Lower lobe of right lung (tissue), 2 donors: ENCODE measurements at places on chromosomes 5 and 9. TPM values are rescaled to one million over a fixed set of nuclear protein-coding genes. Genes with fewer than 3 reads are reported as not detected.

The TXNDC15 gene
- 56.8 TPM for total RNA-seq

The DMRT3 gene
- total RNA-seq: 0.24 TPM

The URM1 gene
- 49.0 TPM for total RNA-seq

The SV2C gene
- 0.32 TPM for total RNA-seq

The ENG gene
- total RNA-seq: 323 TPM

The TSTD2 gene
- 18.6 TPM for total RNA-seq

The NPR3 gene
- 35.8 TPM for total RNA-seq

The SPINK4 gene
- total RNA-seq: not detected

The NUDCD2 gene
- 18.0 TPM for total RNA-seq

The TMEM174 gene
- total RNA-seq: not detected

- no peaks in the 10 kb centered on the region for H3K4me1 ChIP-seq
- no peaks in the 10 kb centered on the region for H3K36me3 ChIP-seq
- no peak overlapping the region for H3K27ac ChIP-seq
- no peak for DNase-seq
- H3K27me3 ChIP-seq: no peaks in the 10 kb centered on the region
Measured at GRCh38 chr5:39606591-39606990, 181.8 kb upstream of the DAB2 start.

DNA sequence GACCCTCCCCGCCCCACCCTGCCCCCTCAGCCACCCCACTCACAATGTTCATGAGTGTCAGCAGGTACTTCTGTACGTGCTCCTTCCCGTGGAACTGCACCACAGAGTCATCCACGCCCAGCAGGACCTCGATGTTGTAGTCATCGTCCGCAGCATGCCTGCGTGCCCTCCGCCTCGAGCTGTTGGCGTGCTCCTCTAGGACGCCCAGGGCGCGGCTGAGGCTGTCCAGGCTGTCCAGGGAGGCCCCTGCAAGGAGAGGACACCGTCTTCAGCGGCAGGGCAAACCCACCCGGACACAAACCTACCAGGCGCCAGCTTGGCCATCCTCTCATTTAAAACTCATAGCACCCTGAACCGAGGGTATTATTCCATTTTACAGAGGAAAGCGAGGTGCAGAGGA lies 137.8 kb downstream of the ADAMTS2 start:
- no peak overlapping the region for H3K4me3 ChIP-seq
- H3K4me1 ChIP-seq: no peaks in the 10 kb centered on the region
- no peak overlapping the region for H3K27ac ChIP-seq

GRCh38 chr9:124794902-124795491 lies 18.1 kb downstream of the OLFML2A start:
- H3K4me1 ChIP-seq: peaks cover 51% of the 10 kb centered on the region
- no peaks in the 10 kb centered on the region for H3K36me3 ChIP-seq
- peak overlapping the region; percentile 73 for H3K27ac ChIP-seq
- H3K27me3 ChIP-seq: no peaks in the 10 kb centered on the region
- DNase-seq: no peak

DNA sequence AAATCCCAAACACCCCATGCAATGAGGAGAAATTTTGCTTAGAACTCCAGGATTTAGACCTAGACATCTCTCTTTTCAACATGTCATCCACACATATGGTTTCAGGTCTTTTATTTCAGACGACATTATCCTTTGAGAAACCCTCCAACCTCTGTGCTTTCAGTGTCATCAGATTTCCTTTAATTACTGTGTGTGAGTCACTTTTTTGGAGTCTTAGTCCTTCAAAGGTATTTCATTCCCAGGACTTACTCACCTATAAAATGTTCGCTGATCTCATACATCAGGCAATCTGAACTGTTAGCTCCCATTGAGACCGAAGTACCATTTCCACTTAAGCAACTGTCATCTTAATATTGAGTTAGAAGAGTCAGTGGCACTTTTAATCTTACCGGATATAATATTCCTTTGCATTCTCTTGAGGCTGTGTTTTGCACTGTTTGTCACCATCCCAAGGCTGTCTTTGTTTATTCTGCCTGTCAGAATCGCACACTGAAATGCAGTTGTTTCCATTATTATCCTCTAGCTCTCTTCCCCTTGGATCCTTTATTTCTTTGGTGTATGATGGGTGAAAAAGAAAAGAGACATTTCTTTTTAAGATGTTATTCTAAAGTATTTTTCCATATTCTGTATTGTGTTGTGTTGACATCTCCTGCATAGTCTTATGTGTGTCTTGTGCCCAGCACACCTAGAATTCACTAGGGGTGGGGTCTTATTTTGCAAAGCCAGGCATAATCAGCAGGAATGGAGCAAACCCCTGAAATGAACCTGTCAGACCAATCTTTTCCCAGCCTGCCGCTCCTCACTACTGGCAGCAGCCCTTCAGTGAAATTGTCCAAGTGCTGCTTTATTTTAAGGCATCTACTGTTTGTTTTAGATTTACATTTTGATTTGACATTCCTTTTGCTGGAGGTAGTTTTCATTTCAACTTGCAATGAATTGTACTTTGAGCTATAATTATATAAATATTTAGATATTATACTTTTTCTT lies 155.4 kb downstream of the PAM start:
- H3K27ac ChIP-seq: no peak overlapping the region
- no peak for DNase-seq
- no peaks in the 10 kb centered on the region for H3K27me3 ChIP-seq
- no peak overlapping the region for H3K4me3 ChIP-seq
- no peaks in the 10 kb centered on the region for H3K36me3 ChIP-seq

- H3K4me1 ChIP-seq: peaks cover 10% of the 10 kb centered on the region
- H3K27ac ChIP-seq: no peak overlapping the region
- peaks cover 72% of the 10 kb centered on the region for H3K36me3 ChIP-seq
- no peak overlapping the region for H3K4me3 ChIP-seq
- DNase-seq: no peak
Measured at GRCh38 chr9:134423166-134423565, 96.9 kb downstream of the RXRA start.

GRCh38 chr5:6518298-6519057 lies 69.8 kb downstream of the UBE2QL1 start:
- no peak overlapping the region for H3K4me3 ChIP-seq
- no peaks in the 10 kb centered on the region for H3K4me1 ChIP-seq
- H3K36me3 ChIP-seq: no peaks in the 10 kb centered on the region
- H3K27me3 ChIP-seq: peaks cover 2% of the 10 kb centered on the region

GRCh38 chr9:36218411-36218901 lies 27.7 kb downstream of the CLTA start:
- H3K4me3 ChIP-seq: no peak overlapping the region
- H3K27ac ChIP-seq: no peak overlapping the region
- no peak for DNase-seq

DNA sequence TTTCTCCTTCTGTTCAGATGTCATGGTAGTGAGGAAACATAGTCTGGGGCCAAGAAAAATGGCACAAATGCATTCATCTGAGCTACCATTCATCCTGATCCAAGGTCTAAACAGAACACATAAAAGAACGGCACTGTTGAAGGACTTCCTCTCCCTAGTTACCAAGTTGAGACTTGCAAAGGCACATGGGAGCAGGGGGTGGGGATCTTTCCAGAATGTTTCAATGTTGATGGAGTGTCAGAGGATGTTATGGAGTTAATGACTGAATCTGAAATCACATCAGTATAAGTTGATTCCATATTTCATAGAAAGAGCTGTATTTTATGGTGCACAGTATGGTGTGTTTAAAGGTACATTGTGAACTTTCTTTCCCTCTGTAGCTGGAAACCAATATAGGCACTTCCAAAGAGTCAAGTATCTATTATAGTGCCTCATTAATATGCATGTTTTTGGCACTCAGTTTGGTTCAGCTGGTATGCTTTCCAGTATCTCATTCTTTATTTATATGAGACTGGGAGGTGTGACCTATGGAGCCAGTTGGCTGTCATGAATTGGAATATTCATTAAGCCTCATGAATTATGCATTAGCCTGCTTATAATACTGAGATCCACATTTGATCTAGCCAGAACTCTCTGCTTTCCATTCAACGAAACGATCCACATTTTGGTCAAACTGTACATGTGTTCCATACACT lies 603.0 kb downstream of the NR2F1-AS1 start:
- H3K27ac ChIP-seq: no peak overlapping the region
- no peak overlapping the region for H3K4me3 ChIP-seq
- DNase-seq: no peak
- H3K4me1 ChIP-seq: no peaks in the 10 kb centered on the region

DNA sequence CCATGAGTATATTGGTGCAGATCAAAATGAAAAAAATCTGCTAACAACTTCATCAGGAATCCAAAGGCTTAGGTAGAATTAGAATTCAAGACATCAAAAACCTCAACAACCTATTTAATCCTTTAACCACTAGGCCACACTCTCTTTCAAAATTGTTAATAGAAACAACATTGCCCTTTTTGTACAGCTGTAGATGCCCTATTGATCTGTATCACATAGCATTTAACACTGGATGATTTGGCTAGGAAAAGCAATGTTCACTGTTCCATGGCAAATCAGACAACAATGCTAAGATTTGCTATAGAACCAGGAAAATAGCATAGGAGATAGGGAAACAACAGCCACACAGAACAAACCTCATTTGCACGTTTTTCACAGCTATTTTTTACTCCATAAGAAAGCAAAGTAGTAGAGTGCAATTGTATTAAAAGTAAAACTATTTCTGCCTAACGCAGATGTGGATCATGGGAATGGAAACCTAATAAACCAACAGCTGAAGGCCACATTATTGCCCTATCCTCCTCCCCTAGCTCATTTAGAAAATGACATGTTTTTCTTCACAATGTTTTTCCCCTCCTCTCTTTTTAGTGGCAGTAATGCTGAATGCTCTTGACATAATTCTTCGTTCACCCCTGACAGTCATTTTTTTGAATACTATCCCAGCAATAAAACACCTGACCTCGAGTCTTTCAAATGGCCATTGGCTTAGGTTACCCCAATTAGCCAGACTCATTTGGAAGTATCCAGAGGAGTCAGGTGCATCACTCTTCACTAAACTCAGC lies 373.0 kb upstream of the CCNH start:
- no peaks in the 10 kb centered on the region for H3K36me3 ChIP-seq
- H3K27me3 ChIP-seq: peaks cover 42% of the 10 kb centered on the region
- H3K27ac ChIP-seq: no peak overlapping the region
- no peak for DNase-seq

GRCh38 chr9:110191615-110192014 lies 16.3 kb downstream of the C9orf152 start:
- no peak for DNase-seq
- no peaks in the 10 kb centered on the region for H3K27me3 ChIP-seq
- H3K4me3 ChIP-seq: no peak overlapping the region

DNA sequence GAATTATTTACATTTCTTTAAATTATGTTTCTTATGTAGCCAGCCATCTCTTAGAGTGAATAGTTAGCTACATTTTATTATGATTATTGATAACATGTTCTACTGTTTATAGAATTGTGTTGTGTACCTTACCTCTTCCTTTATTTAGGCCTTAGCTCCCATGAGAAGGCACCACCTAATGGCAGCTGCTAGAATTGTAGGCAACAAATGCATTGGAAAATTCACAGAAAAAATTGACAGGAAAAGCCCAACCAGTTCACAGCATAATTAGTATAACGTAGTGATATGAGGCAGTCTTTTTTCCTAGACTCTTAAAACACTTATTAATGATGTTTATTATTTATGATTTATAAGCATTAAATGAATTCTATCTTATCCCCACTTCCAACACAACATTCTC lies 175.8 kb downstream of the WDR70 start:
- no peaks in the 10 kb centered on the region for H3K27me3 ChIP-seq
- no peak for DNase-seq
- no peak overlapping the region for H3K27ac ChIP-seq

GRCh38 chr5:55104036-55104772 lies 1.8 kb downstream of the GZMA start:
- peak overlapping the region; percentile 12 for H3K4me3 ChIP-seq
- no peak for DNase-seq
- no peaks in the 10 kb centered on the region for H3K27me3 ChIP-seq
- no peaks in the 10 kb centered on the region for H3K4me1 ChIP-seq
- no peak overlapping the region for H3K27ac ChIP-seq

GRCh38 chr9:107755246-107755645 lies 265.7 kb upstream of the KLF4 start:
- H3K4me1 ChIP-seq: peaks cover 23% of the 10 kb centered on the region
- no peak for DNase-seq
- H3K27me3 ChIP-seq: no peaks in the 10 kb centered on the region
- H3K27ac ChIP-seq: no peak overlapping the region
- H3K4me3 ChIP-seq: no peak overlapping the region
- H3K36me3 ChIP-seq: no peaks in the 10 kb centered on the region

GRCh38 chr9:116643691-116644090 lies 43.4 kb upstream of the TRIM32 start:
- no peaks in the 10 kb centered on the region for H3K36me3 ChIP-seq
- no peaks in the 10 kb centered on the region for H3K27me3 ChIP-seq
- no peak overlapping the region for H3K4me3 ChIP-seq
- no peaks in the 10 kb centered on the region for H3K4me1 ChIP-seq

DNA sequence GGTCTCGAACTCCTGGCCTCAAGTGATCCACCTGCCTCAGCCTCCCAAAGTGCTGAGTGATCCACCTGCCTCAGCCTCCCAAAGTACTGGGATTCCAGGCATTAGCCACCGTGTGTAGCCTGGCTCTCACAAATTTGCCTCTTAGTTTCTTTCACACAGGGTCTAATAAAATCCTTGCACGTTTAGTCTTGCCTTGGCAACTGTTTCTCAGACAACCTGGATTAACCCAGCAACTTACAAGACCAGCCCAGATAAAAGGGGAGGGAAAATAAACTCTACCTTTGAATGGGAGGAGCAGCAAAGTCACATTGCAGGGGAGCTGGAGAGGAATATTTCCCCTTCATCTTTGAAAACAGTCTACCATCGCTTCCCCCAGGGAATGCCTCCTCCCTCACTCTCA lies 29.3 kb upstream of the GNA14 start:
- no peaks in the 10 kb centered on the region for H3K27me3 ChIP-seq
- DNase-seq: no peak
- H3K36me3 ChIP-seq: no peaks in the 10 kb centered on the region

GRCh38 chr9:137215196-137215986 lies 6.6 kb downstream of the RNF208 start:
- H3K27me3 ChIP-seq: no peaks in the 10 kb centered on the region
- no peak overlapping the region for H3K4me3 ChIP-seq
- peaks cover 16% of the 10 kb centered on the region for H3K36me3 ChIP-seq
- peaks cover 25% of the 10 kb centered on the region for H3K4me1 ChIP-seq

GRCh38 chr9:84742261-84742660 lies 72.7 kb downstream of the NTRK2 start:
- H3K27me3 ChIP-seq: no peaks in the 10 kb centered on the region
- H3K36me3 ChIP-seq: no peaks in the 10 kb centered on the region
- H3K27ac ChIP-seq: no peak overlapping the region
- H3K4me3 ChIP-seq: no peak overlapping the region

DNA sequence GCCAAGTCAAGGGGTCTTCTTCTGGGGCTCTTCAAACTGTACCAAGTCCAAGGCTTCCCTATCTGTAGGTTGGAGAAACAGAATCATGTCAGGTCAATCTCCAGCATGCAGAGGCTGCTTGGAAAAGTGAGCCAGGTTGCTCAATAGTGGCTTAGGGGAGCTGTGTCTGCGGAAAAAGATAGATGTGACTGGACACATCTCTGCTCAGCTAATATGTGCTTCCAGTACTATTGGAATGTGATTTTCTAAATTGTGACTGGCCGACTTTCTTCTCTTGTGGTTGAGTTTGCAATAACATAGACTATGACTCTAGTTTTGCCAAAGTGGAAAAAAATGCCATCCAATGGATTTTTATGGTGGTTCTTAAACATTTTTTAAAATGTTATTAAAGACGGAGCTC lies 136.7 kb downstream of the BOD1 start:
- no peaks in the 10 kb centered on the region for H3K36me3 ChIP-seq
- no peak overlapping the region for H3K4me3 ChIP-seq
- no peak overlapping the region for H3K27ac ChIP-seq
- peaks cover 12% of the 10 kb centered on the region for H3K27me3 ChIP-seq
- DNase-seq: no peak
